Stimulated activated CD4-positive, alpha-beta T cell treated with anti-CD3 and anti-CD28 coated beads, TNF-alpha, amount 100 ng/mL, for 48 hours (primary cell): ENCODE measurements at places on chromosomes 2 and 18.

GRCh38 chr2:73172963-73173362, 29.4 kb upstream of the NOTO start:
- DNase-seq, result peak; percentile 64

DNA sequence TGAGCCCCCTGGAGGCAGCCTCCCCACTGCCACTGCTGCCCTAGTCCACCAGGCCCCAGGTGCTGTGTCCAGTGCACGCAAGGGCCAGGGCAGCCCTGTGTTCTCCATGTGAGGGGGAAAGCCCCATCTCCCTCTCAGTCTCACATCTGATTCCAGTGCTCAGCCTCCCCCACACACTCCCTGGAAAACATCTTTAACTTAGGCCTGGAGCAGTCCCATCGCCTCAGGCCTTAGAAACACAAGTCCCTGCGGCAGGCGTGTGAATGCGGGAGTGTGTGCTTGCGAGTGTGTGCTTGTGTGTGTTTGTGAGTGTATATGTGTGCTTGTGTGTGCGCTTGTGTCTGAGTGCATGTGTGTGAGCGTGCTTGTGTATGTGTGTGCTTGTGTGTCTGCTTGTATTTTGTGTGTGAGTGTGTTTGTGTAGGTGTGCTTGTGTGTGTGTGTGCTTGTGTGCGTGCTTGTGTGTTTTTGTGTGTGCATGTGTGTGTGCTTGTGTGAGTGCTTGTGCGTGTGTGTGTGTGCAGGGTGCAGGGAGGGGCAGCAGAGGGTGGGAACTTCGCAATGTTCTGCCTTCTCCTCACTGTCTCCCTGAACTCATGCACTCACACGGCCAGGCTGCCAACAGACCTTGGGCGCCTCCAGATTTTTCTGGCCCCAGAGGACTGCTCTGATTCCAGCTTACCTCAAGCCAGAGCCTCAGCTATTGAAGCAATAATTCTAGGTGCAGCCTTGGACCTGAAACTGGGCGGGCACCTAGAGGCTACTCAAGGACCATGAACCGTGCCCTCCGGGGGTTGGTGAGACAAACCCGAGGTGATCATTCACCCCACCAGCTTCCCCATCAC, 139.6 kb downstream of the CABLES1 start:
- no peak for DNase-seq

- DNase-seq, result no peak
Observed at GRCh38 chr2:216799873-216800431, 59.9 kb downstream of the TNP1 start.

- no peak for DNase-seq
Observed at GRCh38 chr2:33655626-33656320, 56.7 kb upstream of the FAM98A start.

DNA sequence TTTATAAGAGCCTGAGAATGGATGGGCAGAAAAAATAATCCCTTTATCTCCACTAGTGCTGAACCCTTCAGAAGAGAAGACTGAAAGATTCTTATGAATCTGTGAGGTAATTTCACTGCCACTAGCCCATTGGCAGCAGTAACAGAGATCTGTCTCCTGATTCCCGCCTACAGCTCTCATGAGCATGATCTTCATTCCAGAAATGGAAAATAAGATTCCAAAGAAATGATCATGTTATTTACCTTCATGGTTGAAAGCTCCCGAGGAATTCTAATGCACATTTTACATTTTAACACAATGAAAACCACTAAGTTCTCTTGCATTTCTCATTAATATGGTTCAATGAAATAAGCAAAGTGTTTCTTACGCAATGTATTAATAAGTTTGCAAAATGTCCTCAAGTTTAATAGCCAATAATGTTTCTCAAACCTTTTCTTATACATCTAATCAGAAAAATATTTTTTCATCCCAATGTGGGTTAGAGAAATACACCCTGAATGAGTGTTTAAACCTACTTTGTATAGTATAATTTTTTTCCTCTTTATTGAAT, 905.6 kb downstream of the TMEM182 start:
- no peak for DNase-seq

- DNase-seq, result no peak
Observed at GRCh38 chr2:232385660-232386489, 7.3 kb downstream of the ALPP start.

- no peak for DNase-seq
Observed at GRCh38 chr2:101188683-101189405, 37.7 kb upstream of the TBC1D8 start.

DNA sequence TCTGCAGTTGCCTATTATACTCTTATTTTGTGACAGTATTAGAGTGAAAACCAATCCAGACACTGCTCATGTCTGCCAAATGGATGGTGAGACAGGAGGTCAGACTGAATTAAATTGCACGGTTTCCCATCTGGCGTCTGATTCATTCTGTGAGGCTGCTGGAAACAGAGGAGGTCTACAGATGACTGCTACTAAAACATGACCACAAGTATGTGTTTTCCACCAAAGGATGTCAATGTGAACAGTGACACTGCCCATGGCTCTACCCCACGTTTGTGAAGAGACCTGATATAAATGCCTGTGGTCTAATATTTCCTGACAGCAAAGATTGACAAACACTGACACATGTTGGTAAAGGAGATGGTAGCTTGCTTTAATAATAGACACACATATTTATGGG, 104.3 kb upstream of the ST6GAL2 start:
- DNase-seq, result no peak

DNA sequence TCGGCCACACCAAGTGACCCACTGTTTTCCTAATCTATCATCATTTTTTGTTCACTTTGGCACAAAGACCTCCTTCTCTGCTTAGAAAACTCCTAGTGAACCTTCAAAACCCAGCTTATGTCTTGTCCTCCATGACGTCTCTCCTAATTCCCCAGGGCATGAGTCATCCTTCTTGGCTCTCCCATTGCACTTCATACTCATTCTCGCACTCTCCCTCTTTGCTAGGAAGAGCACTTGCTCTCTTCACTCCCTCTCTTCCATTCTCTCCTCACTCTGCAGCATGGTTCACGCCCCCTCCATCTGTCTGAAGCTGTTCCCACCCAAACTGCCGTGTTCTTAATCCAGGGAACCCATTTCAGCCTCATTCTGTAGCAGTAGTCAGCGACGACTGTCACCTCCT, 103.9 kb downstream of the MRO start:
- DNase-seq, result no peak

DNA sequence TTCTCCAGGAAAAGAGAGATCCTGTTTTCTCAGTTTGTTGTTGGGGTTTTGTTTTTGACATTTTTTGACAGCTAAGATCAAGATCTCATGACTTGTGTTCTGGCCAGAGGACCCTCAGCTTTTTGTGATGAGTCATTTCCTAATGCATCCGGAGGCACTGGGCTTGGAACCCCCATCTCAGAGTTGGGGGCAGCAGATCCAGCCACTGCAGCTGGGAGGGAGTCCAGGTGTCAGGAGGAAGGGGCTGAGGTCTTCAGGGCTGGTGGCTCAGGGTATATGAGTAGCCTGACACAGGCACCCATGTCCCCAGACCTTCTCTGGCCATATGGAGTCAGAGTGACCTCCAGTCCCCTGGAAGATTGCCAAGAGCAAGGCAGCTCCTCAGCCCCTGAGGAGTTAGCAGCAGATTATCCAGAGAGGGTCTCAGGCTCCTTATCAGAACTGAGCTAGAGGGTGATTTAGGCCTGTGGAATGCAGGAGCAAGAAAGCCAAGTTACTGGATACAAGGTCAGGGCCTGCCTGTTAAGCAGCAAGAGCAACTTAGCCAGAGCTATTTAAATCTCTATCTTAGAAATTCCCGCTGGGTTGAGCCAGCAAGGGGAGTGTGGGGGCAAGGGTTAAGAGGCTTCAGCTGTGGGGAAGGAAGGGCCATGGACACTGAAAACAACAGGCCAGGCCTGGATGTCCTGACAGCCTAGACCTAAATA, 62.4 kb downstream of the TANC1 start:
- DNase-seq, result no peak

GRCh38 chr2:46568212-46569009, 89.0 kb downstream of the TMEM247 start:
- DNase-seq, result no peak

- DNase-seq, result no peak
Observed at GRCh38 chr2:157336137-157337010, 10.8 kb upstream of the ERMN start.

GRCh38 chr2:206276169-206276942, 1.9 kb downstream of the ZDBF2 start:
- DNase-seq, result no peak

DNA sequence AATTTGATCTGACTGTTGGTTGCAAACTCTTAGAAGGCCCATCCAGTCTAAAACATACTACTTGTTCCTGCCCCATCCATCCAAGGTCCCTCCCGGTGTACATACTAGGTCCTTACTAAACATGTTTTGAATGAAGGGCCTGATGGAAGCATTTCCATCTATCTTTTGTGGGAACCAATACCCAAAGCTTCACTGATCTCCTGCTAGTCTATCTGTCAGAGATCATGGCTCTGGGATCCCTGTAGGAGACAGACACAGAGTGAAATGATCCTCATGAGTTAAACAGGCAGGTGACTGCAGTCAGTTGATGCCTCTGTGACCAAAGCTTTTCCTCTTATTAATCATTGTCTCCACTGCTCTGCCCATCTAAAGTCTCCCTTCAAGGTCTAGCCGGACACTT, 115.0 kb downstream of the ST6GAL2 start:
- DNase-seq, result no peak

GRCh38 chr18:72181241-72181764, 362.8 kb downstream of the CBLN2 start:
- no peak for DNase-seq

GRCh38 chr2:236939721-236940231, 145.9 kb upstream of the COPS8 start:
- DNase-seq, result no peak

GRCh38 chr18:63109802-63110201, 209.8 kb downstream of the BCL2 start:
- no peak for DNase-seq

DNA sequence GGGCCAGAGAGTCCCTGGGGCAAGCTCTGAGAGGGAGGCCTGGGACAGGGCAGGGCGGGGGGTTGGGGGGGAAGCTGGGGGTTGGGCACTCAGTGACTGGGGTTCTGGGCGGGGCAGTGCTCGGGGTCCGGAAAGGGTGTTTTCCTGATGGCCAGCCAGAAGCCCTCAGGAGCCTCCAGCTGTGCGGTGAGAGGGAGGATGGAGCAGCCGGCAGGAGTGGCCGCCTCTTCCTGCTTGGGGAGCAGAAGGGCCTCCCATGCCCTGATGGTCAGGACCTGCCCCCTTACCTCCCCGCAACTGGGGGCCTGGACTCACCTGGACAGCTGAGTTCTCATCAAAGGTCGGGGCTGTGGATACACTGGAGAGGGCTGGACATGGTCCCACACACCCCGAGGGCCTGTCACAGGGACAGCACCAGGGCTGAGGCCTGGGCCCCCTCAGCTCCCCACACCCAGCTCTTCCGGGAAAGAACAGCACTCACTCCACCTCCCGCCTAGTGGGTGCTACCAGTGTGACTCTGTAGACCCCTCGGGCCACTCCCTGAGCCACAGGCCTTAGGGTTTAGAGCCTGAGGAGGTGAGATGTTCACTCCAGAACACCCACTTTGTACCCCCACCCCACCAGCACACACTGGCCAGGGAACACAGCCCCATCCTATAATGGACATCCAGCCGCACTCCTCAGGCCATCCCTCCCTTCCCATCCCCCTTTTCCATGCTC, 6.7 kb downstream of the SFTPB start:
- DNase-seq, result no peak

GRCh38 chr2:172713365-172713875, 22.2 kb upstream of the RAPGEF4 start:
- no peak for DNase-seq

- no peak for DNase-seq
Observed at GRCh38 chr2:72579591-72580180, 246.1 kb downstream of the EXOC6B start.

- DNase-seq, result no peak
Observed at GRCh38 chr2:72278046-72278445, 130.4 kb upstream of the CYP26B1 start.

- no peak for DNase-seq
Observed at GRCh38 chr2:24492421-24493279, 1.6 kb downstream of the NCOA1 start.

- DNase-seq, result no peak
Observed at GRCh38 chr2:200479692-200480265, 30.1 kb downstream of the KCTD18 start.

DNA sequence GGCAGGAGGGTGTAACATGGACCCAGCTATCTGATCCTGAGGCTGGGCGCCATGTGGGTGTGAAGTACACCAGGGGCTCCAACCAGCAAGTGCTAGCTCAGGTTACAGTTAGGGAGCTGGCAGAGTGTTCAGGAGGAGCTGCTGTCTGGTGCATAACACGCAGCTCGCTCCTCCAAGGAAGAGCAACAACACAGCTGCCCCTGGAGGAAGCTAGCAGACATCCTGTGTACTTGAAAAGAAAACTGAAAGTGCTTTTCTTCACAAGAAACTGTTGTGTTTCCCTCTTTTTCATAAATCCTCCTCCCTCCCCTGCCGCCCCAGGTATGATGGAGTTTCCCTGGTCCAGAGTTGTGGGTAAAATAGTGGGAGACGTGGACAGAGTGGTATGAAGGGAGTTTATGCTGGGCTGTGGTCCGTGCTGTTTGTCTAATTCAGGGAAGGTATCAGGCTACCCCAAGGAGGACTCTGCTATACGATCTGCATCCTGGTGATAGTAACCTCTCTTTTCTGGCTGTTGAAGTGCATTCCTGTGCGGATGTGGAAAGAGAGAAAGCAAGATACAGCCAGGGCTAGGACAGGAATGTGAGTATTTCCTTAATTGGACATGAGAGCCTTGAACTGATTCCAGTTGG, 6.1 kb upstream of the LBH start:
- no peak for DNase-seq

DNA sequence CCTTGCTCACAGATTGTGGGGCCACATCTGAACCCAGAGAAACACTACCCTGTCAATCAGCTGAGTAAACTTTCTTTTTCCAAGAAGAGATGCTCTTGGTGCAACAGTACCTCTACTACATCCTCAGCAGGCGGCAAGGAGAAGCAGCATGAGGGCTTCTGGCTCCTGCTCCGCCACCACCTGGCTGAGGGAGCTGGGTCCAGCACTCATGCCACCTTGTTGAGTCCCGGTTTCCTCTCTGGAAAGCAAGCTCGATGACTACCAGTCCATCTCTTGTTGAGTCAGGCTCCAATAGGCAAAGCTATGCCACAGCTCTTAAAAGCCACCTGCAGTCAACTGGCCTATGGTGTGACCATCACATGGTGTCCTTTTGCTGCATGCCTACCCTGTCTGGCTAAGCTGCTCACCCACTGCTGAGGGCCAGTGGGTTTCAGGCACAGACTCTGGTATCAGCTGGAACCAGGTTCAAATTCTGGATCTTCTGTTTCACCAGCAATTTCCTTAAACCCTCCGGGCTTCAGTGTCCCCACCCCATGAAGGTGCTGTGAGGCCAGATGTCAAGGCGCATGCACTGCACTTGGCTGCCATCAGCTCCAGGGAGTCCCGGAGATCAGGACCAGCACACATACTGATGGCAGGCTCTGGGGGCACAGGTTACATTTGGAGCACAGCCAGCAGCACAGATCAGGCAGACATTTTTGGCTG, 42.5 kb upstream of the ACAA2 start:
- no peak for DNase-seq

- DNase-seq, result no peak
Observed at GRCh38 chr2:63326473-63326872, 261.8 kb downstream of the WDPCP start.
